ENCODE measurements at places on chromosomes 5 and 9. TPM values are rescaled to one million over a fixed set of nuclear protein-coding genes. Genes with fewer than 3 reads are reported as not detected.
A peak's percentile ranks its signal among the peaks of the same experiment; 100 is the strongest.

EGFLAM gene
- not detected for total RNA-seq

RLN1 gene
- 0.87 TPM for total RNA-seq

CACNA1B gene
- total RNA-seq, result not detected

PCDHGB3 gene
- 0.85 TPM for total RNA-seq

- H3K4me3 ChIP-seq, result no peak overlapping the region
- no peaks in the 10 kb centered on the region for H3K36me3 ChIP-seq
- no peak for DNase-seq
- H3K4me1 ChIP-seq, result no peaks in the 10 kb centered on the region
- no peak overlapping the region for H3K27ac ChIP-seq
Measured at GRCh38 chr9:107841076-107841475, 351.5 kb upstream of the KLF4 start.

- DNase-seq, result no peak
- no peaks in the 10 kb centered on the region for H3K36me3 ChIP-seq
- H3K4me3 ChIP-seq, result no peak overlapping the region
- no peaks in the 10 kb centered on the region for H3K27me3 ChIP-seq
- no peak overlapping the region for H3K27ac ChIP-seq
Measured at GRCh38 chr5:41636605-41637004, 126.2 kb upstream of the PLCXD3 start.

DNA sequence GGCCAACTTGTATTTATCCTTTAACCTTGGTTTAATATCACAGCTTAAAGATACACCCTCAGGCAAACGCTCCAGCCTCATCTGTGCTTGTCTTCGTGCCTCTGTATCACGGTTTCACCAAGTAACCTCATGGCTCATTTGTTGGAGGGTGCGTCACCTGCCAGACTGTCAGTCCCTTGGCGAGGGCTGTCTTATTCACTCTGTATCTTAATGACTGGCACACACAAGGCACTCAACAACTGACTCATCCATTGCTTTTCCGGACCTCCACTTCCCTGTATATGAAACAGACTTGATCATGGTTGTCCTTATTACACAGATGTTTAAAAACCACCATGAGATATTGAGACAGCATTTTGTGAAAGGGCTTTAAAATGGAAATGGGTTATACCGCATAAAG lies 28.0 kb downstream of the LCP2 start:
- DNase-seq, result no peak
- peak overlapping the region; percentile 86 for H3K27ac ChIP-seq
- H3K27me3 ChIP-seq, result no peaks in the 10 kb centered on the region
- peak overlapping the region; percentile 34 for H3K4me3 ChIP-seq

DNA sequence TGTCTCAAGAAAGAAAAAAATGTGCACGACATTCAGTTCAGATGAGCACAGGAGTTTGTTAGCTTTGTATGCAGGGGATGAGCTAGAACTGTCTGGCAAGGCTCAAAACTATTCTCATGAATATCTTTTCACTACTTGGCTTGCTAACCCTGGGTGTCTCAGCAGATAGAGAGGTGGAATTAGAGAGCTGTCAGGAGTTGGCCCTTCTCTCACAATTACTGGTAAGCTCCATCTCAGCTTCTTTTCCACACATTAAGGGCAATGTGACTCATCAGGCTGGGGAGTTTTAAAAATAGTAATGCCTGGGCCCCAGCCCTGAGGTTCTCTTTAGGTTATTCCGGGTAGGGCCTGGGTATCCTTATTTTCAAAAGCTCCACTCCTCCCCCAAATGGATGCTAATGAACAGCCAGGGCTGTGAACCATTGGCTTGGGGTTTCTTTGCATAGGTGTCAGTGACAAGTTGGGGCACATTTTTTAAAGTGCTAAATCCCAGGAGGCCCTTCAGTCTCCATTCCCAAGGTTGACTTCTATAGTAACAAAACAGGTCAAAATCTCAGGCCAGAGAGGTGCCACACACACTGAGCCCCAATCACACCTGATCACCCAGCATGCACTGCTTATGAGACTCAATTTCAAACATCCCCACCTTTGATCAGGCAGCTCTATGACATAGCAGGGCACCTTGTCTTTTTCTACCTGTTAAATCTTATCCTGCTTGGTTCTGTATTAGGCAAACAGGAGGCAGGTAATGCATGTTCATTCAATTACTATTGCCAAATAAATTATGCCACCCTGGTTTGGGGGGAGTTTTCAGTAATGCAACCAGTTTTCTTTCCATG lies 239.7 kb upstream of the DAP start:
- no peak for DNase-seq
- no peak overlapping the region for H3K4me3 ChIP-seq
- H3K4me1 ChIP-seq, result no peaks in the 10 kb centered on the region

DNA sequence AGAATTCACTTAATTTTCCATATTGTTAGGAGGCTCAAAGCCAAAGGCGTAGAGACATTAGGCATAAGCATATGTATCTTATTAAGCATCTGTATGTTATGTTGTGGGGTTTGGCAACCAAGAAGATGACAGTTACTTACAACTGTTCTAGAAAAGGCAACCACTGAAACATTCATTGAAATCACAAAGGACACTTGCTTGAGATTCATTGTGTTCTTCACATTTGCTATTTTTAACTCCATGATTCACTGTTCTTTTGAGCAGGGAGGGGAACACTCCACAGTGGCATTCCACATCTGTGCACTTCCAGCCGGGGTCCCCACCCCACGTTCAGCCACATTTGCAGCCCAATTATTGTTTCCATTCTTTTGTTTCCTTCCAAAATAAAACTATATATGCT lies 107.1 kb downstream of the PALM2AKAP2 start:
- H3K4me3 ChIP-seq, result no peak overlapping the region
- H3K27me3 ChIP-seq, result no peaks in the 10 kb centered on the region
- peaks cover 2% of the 10 kb centered on the region for H3K36me3 ChIP-seq
- H3K4me1 ChIP-seq, result peaks cover 76% of the 10 kb centered on the region
- no peak for DNase-seq

DNA sequence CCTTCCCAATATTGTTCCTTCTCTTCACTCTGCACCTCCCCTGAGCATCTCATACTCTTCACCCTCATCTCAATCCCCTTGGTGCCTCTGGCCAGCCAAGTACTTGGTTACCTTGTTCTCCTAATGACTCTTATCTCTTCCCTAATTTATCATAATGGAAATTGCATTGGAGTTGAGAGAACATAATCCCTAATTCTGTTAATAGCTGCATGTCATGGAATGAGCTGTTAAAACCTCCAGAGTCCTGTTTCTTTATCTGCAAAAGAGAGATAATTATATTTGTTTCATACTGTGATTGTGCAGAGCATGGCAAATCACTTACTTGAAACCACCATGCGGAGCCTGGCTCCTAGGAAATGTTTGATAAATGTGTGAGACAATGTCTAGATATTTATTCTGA lies 1074.9 kb upstream of the DMAC1 start:
- H3K36me3 ChIP-seq, result no peaks in the 10 kb centered on the region
- no peaks in the 10 kb centered on the region for H3K27me3 ChIP-seq
- H3K4me3 ChIP-seq, result no peak overlapping the region
- H3K27ac ChIP-seq, result no peak overlapping the region
- DNase-seq, result no peak

GRCh38 chr5:87010736-87011135 lies 256.9 kb upstream of the RASA1 start:
- H3K27ac ChIP-seq, result no peak overlapping the region
- H3K4me3 ChIP-seq, result no peak overlapping the region
- H3K27me3 ChIP-seq, result peaks cover 22% of the 10 kb centered on the region
- no peaks in the 10 kb centered on the region for H3K36me3 ChIP-seq
- peaks cover 2% of the 10 kb centered on the region for H3K4me1 ChIP-seq

Data from activated T-helper 2 cell treated with anti-CD3 and anti-CD28 coated beads, Interferon-gamma antibody, Interleukin-2, Interleukin-4, amounts not matched to agents 10 μg/mL and 5 μg/mL and 100 μg/mL, durations not matched to agents 14 hours and 24 hours and 36 hours (primary cell).